Brain microvascular endothelial cell (primary cell): ENCODE measurements at places on chromosomes 6 and 20.

GRCh38 chr6:5670811-5671561 lies 335.7 kb downstream of the NRN1 start:
- no peak for DNase-seq

DNA sequence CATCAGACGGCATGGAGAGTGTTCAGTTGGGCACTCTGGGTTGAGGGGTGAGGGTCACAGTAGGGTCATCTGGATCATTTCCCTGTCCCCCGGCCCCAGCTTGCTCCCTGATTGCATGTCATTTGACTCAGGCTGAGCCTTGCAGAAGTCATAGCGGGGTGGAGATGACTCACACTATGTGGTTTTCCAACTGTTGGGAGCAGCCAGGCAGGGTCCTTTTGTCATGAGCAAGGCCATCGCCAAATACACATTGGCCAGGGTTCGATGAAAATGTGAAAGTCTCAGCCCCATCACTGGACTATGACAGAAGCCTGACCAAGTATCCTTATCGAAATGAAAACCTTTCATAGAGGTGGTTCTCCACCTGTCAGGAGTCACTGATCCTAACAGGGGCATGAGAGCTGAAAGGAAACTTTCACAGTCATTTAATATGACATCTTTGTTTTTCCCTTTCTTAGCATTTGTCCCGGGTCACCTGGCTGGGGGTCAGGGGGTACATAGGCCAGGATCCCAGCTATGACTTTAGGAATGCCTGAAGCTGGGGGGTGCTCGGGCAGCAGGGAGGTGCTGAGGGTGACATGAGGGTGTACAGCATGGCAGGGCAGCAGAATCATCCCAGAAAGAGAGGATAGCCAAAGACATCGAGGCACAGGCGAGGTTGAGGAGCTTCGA lies 70.2 kb upstream of the CD93 start:
- DNase-seq: peak; percentile 82

GRCh38 chr6:3239110-3239830 lies 11.8 kb upstream of the TUBB2B start:
- DNase-seq: no peak

GRCh38 chr20:57445298-57445697 lies 54.1 kb downstream of the RBM38 start:
- no peak for DNase-seq

GRCh38 chr6:3482869-3483268 lies 26.0 kb upstream of the SLC22A23 start:
- DNase-seq: no peak

- peak; percentile 77 for DNase-seq
These were observed 110.1 kb downstream of the KIF13A start for GRCh38 chr6:17877196-17877894.

DNA sequence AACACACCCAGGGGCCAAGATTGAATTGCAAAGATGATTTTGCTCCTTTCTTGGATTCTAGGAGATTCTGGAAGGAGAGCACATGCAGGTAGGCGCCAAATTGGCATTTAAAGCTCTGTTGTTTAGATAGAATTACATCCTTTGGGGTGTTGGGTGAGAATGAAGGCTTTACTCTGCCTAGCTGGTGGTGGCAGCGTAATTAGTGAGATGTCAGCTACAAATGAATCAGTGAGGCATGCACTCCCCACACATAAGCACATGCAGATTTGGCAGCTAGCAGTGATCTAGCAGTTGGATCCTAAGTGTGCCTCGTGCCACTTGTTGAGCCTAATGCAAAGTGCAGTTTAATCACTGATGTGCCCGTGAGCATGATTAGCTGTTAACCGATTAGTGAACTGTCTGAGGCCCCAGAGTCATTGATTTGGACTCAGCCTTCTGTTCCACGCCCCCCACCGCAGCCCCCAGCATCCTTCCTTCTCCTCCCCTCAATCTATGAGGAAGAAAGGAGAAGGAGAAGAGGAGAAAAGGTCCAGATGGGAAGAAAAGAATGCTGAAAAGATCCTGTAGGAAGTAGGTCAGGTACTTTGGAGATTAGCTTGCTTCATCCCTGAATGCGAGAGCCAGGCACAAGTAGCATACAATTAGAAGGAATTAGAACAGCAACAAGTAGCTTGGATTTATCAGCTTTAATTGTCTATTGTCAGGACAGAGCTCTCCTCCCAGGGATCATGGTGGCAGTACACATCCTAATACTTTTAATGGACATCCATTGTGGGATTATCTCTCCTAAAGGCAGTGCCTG lies 6.0 kb upstream of the PRDM1 start:
- DNase-seq: no peak

DNA sequence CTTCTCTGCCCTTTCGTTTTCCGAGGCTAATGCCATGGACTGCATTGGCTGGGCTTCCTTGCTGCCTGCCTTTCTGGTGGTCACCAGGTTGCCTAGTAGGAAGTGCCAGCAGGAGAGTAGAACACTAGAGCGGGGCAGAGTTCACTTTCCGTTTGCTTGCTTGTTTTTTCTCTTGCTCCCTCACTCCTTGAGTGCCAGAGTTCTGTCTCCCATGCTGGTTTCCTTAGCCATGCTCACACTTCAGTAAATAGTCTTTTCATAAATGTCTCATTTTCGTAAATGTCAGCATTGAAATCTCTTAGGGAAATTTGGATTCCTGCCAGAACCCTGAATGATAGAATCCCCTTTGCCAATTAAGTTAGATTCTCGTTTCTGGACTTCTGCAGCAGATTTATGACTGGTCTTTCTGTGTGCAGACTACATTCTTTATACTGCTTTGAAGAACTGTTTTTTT lies 63.9 kb downstream of the FAM83B start:
- no peak for DNase-seq

DNA sequence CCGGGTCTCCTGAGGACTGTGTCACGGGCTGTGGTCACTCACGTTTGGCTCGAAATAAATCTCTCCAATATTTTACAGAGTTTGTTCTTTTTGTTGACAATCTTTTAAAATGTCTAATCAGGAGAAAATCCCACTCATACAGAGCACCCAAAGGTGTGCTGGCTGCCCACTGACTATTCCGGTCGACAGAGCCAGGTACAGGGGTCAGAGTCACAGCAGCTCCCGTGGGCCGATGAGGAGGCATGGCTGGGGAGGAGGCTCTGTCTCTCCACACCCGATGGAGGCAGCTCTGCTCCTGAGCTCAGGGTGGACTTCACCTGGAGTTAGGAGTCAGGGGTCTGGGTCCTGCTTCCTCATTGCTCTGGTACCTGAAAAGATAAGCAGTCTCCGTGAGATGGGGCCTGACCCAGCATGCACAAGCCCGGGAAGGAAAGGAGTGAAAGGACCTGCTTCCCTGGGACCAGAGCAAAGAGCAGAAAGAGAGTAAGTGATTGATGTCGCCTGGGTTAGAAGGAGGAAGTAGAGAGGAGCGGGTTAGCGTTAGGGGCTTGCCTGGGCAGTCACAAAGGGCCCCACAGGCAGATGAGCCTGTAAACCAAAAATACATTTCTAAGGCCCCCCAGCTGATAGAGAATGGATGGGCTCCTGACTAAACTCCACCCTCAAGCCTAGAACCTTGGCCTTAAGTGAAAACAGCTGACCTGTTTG lies 53.5 kb upstream of the UNC93A start:
- DNase-seq: no peak

DNA sequence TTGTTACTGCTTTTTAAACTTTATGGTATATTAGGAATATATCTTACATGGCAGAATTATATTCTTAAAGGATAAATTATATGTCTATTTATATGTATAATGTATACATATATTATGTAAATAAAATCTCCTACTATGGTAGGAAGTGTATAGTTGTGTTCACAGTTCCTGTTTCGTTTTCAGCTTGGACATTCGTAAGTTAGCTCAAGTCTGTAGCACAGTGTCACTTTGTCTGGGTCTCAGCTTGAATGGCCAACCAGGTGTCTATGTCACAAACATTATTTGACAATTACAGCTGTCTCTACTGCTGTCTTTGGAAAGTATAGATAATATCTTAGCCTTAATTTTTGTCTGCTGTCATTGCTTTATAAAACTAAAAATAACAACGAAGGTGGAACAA lies 303.9 kb downstream of the CDKAL1 start:
- no peak for DNase-seq

DNA sequence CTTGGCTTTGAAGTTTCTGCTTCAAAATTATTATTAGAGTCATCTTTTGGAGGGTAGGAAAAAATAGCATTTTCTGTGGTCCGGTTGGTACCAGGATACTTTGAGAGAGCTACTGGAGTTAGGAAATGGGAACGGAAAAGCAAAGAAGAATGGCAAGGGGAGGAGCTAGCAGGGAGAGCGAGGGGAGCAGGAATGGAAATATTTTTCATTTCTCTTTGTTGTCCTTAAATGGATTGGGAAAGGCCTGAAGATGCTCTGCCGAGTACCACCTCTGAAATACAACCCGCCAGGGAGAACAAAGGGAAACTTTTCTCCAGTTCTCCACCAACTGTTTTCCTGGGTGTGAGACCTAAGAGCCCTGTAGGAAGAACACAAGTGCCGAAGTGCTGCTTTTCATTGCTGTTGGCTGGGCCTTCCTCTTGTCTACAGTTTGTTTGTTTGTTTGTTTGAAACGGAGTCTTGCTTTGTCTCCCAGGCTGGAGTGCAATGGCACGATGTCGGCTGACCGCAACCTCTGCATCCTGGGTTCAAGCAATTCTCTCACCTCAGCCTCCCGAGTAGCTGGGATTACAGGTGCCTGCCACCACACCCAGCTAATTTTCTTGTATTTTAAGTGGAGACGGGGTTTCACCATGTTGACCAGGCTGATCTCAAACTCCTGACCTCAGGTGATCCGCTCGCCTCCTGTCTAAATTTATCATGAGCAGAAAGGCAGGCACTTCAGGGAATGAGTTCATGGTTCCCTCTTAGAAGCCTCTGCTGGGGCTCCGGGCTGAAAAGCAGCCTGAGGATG lies 3.5 kb upstream of the TRAF3IP2 start:
- DNase-seq: no peak

- no peak for DNase-seq
These were observed 34.0 kb downstream of the BMP5 start for GRCh38 chr6:55841341-55841740.

GRCh38 chr20:1880529-1881239 lies 14.5 kb upstream of the SIRPA start:
- DNase-seq: no peak

DNA sequence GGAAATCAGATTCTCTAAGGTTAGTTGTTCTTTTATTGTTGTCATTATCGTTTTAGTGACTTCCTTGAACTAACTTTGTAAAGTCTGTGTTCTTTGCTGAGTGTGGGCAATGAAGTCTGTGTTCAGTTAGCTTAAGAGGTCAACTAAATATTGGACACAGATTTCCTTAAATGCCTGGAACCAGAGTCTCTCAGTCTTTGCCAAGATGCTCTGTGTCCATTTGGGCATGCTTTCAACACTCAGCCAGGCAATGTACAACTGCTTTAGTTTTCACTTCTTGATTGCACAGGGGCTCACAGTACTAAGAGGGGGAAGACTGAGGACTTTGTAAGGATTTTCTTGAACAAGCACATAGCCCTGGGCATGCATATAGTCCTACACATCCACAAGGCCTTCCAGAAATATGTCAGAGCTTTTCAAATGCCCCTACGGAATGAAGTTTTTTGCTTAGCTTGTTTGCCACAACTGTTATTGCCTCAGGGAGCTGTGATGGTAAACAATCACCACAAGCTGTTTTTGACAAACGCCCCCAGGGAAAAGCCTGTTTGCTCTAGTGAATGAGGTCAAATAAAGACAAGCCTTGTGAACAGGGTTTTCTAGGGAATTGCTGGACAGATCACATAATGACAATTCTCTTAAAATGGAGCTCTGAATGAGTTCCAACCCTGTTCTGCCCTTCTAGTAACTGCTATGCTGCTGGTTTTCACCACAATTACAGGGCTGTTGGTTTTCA lies 82.5 kb downstream of the B3GAT2 start:
- no peak for DNase-seq

- DNase-seq: no peak
These were observed 20.0 kb downstream of the ZNF341 start for GRCh38 chr20:33751775-33752174.

GRCh38 chr20:58416835-58417234 lies 27.8 kb downstream of the VAPB start:
- DNase-seq: no peak

DNA sequence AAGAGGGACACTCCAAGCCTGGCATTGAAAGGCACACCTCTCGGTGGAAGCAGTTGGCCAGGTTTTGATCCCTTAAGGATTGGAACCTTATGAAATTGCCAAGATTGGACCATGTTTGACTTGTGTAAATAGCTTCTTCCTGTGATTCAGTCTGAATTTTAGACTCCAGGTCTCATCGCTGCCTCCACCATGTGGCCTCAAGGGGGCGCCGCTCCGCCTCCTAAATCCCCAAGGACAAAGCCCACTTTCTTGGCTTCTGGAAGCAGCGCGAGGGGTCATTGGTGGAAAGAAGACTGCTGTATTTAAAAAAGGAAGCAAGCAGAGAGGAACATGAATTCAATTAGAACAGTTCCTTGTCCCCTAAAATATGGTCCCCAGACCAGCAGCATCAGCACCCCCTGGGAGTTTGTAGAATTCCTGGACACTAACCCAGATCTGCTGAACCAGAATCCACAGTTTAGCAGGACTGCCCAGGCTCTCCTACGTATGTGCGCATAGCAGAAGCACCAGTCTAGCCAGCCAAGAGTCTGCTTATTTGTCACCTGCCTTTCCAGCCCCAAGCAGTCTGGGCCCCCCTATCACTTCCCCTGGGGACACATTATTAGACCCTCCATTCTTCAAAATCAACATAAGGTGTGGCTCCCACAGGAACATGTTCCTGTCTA lies 108.5 kb downstream of the LY86 start:
- peak; percentile 61 for DNase-seq

- DNase-seq: no peak
These were observed 243.1 kb downstream of the PKHD1 start for GRCh38 chr6:51844336-51844735.

DNA sequence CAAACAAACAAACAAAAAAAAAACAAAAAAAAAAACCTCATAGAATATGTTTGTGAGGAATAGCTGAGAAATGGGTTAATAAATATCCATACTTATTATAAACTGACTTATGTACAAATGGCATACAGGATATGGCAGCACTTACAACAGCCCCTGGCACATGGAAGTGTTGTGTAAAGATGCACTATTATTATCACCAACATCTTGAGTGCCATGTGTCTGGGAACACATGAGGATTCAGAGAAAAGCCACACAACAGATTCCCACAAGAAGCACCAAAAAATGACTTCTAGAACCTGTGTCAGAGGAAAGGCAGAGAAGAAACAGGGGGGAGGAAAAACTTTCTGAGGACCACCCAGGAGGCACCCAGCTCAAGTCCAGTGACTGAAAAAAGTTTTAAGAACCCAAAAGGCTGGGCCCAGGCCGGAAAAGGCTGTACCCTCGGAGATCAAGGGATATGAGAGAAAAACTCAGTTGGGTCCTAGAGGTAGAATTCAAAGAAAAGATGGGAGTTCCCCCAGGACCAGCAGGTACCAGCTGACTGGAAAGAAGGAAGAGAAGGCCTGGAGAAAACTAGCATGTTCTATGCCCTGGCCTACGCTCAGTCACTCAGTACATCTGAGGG lies 9.4 kb upstream of the TAF8 start:
- DNase-seq: no peak
